Immature natural killer cell (primary cell): ENCODE measurements at places on chromosomes 12 and 14. TPM values are rescaled to one million over a fixed set of nuclear protein-coding genes. Genes with fewer than 3 reads are reported as not detected.

Gene MMP19
- polyA plus RNA-seq, result not detected

DNA sequence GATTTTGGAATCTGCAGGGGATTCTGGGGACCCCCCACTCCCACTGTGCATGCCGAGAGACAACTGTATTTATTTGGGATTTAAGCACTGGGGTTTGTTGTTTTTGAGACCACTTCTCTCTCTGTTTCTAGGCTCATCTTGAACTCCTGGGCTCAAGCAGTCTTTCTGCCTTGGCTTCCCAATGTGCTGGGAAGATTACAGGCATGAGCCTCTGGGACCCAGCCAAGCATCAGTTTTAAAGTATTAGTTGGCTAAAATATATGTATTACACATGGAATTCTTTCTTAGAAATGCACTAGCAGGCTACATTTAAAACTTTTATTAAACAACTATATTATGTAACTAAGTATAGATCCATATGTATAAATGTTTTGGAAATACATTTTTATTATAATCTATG is 78.3 kb downstream of the AEBP2 start:
- no peak for DNase-seq

DNA sequence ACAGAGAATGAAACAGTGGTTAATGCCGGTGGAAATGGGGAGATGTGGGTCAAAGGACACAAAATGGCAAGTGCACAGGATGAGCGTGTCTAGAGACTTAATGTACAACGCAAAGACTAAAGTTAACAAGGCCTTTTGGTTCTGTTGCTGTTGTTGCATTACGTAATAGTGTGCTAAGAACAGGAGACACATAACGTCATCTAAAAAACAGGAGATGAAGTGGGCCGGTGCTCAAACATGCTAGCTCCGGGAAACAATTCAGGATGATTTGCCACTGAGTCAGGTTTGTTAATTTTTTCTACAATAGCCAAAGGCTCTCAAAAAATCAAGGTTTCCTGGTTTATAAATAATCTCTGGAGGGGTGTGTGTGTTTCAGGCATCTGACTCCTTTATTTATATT is 55.5 kb downstream of the ETV6 start:
- DNase-seq, result no peak

GRCh38 chr12:124774054-124774461 is 89.6 kb downstream of the SCARB1 start:
- DNase-seq, result no peak

DNA sequence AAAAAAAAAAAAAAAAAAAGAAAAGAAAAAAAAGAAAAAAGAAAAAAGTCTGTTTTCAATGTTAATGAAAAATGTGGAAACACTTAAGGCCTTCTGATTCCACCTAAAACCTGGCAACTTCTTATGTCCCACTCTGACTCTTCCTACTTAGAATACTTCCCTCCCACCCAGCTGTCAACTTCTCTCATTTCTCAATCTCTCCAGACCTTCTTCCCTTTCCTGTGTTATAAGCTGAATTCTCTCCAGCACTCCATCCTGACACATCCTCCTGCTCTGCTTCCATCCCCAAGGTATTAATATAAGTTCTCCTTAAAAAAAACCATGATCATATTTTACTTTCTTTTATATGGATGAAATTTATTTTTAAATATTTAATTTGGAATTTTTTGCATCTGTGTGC is 20.3 kb upstream of the TMTC1 start:
- no peak for DNase-seq

DNA sequence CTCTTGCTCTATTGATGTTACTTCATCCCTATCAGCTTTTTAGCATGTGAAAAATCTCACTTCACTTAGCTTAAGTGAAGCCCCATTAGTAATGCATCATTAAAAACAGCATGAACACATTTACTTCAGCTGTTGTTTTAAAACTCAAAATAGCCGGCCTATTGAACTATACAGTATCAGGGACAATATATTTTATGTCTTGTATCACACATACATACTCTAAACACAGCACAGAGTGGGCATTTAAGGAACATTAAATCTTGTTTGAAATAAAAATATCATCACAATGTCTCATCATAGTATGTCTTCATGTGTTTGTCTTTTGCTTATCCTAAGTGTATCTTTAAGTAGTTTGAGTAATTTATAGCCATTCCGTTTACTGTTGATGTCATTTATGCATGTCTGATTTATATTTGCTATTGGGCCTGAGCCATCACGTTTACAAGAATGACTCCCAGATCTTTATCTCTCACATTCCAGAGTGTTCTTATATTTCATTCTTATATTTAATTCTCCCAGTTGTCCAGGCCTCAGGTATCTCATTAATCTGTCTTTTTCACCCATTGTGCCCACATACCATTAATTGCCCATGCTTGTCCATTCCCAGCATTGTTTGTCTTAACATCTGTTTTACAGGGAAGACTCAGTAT is 57.5 kb downstream of the ARHGAP5 start:
- DNase-seq, result no peak

DNA sequence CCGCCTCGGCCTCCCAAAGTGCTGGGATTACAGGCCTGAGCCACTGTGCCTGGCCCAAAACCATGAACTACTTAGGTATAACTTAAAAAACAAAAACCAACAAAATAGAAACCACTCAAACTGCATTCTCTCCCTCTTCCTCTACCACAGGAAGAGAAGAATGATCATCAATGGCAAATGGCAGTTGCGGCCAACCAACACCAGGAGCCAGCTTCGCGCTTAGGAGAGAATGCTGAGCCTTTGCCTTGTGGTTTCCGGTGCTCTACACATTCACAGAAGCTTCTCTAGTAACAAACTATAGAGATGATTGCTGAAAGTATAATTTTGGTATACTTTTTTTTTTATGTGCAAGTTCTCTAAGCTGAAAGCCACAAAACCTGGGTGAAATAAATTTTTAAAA is 17.1 kb downstream of the CATSPERB start:
- DNase-seq, result peak; percentile 46
